ENCODE measurements at places on chromosomes 5 and 9. TPM values are rescaled to one million over a fixed set of nuclear protein-coding genes. Genes with fewer than 3 reads are reported as not detected.

DNA sequence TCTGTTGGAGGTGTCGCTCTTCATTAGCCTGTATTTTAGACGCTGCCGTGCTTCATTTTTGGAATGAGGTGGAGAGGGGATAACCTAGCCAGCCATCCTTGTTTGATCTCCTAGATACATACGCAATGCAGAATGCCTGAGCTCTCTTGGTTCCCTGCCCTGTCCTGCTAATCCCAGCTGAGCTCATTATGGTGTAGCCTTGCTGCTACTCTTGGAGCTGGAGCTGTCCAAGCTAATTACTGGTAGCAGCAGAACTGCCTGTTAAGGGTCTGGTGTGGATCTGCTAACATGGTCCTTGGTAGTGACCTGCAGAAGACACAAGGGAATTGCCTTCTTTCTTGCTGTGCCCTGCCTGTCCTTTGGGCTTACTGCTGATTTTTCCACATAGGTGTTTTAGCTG is 207.9 kb downstream of the CNTLN start:
- no peak for DNase-seq

PRSS3 gene
- total RNA-seq, result 0.79 TPM

MCTP1 gene
- total RNA-seq, result 19.3 TPM

DNA sequence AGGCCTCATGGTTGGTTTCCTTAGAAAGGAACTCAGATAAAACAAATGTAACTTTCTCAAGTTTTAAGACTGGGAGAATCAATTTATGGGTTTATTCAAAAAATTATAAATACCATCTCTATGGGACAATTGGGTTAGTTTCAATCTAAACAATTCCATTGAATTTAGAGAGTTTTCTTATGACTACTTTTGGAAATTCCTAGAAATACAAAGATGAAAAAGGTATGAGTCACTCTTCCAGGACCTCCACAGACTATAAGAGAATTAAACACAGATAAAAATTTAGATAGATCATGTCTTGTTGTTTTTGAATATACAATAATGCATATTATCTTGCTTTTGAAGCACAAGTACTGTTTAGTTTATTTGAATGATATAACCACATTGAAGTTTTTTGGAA is 188.7 kb downstream of the CHSY3 start:
- no peak for DNase-seq

DNA sequence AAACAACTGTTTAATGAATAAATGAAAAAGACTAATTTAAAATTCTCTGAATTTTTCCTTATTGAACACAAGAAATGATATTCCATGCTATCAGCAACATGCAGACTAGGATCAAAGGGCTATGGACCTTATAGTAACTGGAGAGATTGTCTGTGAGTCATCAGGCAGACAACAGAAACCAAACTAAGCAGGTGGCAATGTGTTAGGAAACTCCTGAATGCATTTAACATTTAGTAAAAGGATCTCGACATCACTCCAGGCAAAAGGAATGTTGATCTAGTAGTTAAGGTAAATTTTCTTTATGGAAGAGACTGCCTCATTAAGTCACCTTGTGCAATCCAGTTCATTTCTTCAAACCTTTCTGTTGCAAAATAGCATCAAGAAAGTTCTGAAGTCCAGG is 58.4 kb downstream of the ARL15 start:
- DNase-seq, result no peak

- DNase-seq, result no peak
These were observed 76.1 kb downstream of the KIF4B start for GRCh38 chr5:155089643-155090042.

LRRC14B gene
- total RNA-seq, result not detected

DNA sequence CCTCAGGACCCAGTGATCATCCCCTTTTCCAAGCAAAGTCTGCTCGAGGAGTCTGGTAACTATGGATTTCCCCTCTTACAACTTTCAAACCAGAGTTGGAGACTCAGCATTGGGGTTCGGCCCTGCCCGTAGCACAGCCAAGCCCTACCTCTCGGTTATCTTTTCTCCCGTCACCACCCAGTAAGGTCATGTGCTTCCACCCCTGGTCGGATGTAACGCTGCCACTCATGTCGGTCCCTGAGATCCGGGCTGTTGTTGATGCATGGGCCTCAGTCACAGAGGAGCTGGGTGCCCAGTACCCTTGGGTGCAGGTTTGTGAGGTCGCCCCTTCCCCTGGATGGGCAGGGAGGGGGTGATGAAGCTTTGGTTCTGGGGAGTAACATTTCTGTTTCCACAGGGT is 1.2 kb downstream of the GALT start:
- DNase-seq, result no peak

DNA sequence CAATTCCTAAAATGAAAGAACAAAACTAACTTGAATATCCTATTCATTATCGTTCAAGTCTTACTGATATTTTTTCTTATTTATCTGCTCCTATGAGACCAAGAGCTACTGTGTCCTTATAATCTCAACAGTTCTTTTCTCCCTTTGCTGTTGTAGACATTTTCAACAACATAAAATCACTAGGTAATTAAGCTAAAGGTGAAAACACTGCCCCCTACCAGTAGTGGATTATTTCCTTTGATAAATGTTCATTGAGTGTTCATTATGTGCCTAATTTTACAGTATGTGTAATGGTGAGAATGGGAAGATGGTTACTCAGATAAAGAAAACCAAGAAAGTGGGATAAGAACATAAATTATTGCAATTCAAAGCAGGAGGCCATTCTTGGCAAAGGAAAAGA is 41.4 kb upstream of the PAPPA start:
- no peak for DNase-seq

GRCh38 chr5:99248066-99248465 is 319.3 kb upstream of the CHD1 start:
- no peak for DNase-seq

Data from kidney (tissue), 22 donors.